ENCODE measurements at places on chromosomes 7 and 10.

- DNase-seq = no peak
These were observed 51.3 kb downstream of the OAT start for GRCh38 chr10:124367414-124367813.

DNA sequence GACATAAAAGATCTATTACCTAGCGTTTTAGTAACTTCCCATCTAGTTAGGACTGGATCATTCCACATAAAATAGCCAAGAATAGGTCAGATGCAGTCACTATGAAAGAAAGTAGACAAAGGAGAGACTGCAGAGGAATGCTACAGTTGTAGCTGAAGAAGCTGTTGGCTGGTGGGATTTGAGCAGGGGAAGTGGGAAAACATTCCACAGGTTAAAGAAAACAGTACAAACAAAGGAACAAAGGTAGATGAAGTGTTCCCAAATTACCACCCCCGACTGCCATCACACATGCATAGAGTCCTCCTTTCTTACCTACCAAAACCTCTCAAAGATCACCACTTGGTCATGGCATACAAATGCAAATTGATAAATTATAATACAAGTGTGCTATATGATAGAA is 41.8 kb downstream of the DLD start:
- no peak for DNase-seq

- DNase-seq = no peak
These were observed 1591.4 kb downstream of the REEP3 start for GRCh38 chr10:65112573-65112972.

GRCh38 chr10:132557696-132558515 is 20.3 kb downstream of the INPP5A start:
- DNase-seq = no peak

GRCh38 chr7:57425969-57426628 is 23.9 kb upstream of the ZNF716 start:
- no peak for DNase-seq

GRCh38 chr10:11454160-11454559 is 157.3 kb downstream of the USP6NL start:
- no peak for DNase-seq

- DNase-seq = no peak
These were observed 486.1 kb upstream of the COBL start for GRCh38 chr7:51802718-51803117.

GRCh38 chr10:50615658-50616057 is 8.1 kb downstream of the SGMS1 start:
- DNase-seq = peak; percentile 63

DNA sequence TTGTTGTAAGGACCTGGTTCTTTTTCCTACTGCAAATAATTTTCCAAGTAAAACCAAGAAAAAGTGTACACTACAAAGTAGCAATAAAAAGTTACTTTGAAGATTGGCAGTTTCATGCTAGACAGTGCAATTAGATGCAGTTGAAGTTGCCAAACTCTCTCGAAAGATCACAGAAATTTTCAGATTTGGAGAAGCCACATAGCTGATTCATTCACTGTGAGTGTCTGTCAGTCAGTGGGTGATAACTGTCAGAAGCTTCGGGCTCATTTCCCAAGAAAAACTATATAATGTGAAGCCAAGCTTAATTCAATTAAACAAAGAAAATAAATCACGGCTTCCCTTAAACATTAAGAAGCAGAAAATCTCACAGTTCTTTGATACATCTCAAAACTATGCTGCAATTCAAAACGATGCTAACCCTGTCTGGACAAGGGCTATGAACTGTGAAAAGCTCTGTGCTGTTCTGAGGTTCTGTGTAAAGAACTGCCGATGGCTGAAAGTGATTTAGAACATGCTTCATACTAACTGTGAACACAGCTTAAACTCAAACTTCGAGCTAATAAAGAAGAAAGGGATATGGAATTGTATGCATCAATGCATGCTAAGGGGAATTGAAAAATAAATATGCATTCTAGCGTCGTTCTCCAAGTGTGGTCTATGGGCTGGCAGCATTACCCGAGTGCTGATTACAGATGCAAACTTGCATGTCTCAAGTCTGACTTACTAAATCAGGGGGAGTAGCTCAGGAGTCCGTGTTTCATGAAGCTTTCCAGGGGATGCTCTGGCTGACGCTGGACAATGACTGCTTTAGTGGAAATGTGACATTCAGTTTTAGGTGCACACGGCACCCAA is 557.4 kb downstream of the CALN1 start:
- DNase-seq = no peak

GRCh38 chr10:77505431-77506334 is 131.9 kb downstream of the KCNMA1 start:
- DNase-seq = no peak

All from NCI-H446 (cell line).